ENCODE measurements at places on chromosomes 2 and 18.

DNA sequence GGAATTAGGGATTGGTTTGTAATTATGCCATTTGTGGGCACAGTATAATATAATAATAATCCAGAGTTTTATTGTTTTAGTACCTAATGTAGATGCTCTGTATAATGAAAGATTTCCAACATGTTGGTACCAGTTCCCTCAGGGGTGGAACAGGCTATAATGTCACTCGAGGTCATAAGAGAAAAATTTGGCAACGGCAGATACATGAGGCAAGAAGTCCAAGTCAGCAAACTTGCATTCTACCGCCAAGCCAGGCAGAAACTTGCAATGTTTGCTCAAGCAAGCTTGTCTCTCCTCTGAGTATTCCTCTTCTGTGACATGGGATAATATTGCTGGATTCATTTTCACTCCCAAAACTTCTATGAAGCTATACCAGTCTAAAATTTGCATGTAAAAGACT, 520.0 kb upstream of the SALL3 start:
- DNase-seq = no peak

- no peak for DNase-seq
Measured at GRCh38 chr2:85804583-85804982, 50.8 kb downstream of the ATOH8 start.

DNA sequence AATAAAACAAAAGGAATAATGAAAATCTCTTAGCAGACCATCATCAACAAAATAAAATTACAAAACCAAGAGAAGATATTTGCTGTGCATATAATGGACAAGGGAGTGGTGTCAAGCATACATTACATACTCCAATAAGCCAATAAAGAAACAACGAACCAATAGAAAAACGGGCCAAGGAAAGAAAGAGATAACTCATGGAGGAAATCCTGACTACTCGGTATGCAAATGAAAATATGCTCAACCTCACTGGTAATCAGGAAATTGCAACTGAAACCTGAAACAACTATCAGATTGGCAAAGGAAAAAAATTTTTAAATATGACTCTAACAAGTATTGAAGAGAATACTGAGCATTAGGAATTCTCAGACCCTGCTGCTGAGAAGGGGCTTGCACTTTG, 84.7 kb downstream of the BCL2 start:
- DNase-seq = no peak

- DNase-seq = no peak
Measured at GRCh38 chr18:36628435-36629137, 200.2 kb downstream of the TPGS2 start.

GRCh38 chr18:38009320-38009719, 443.7 kb upstream of the CELF4 start:
- DNase-seq = no peak

- DNase-seq = no peak
Measured at GRCh38 chr2:159134979-159135378, 151.5 kb downstream of the WDSUB1 start.

DNA sequence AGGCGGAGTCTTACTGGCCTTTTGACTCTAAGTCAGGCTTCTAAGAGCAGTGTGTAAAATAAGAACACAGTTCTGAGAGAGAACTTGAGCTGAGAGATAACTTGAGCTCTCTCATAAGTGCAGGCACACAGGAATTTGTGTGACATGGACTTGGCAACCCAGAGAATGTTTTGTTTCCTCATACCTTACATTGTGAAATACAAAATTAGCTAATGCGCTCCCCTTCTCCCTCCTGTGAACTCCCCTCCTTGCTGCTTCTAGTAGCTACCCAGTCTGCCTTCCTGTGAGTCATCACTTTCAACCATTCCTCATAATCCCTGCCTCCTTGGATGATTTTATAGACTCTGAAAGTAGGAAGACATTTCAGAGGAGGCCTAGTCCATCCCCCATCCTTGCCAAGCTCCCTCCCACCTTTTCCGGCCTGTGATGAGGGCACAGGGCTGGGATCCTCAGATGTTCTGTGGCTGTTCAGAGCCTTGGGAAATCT, 22.6 kb downstream of the FER1L5 start:
- DNase-seq = peak; percentile 88

DNA sequence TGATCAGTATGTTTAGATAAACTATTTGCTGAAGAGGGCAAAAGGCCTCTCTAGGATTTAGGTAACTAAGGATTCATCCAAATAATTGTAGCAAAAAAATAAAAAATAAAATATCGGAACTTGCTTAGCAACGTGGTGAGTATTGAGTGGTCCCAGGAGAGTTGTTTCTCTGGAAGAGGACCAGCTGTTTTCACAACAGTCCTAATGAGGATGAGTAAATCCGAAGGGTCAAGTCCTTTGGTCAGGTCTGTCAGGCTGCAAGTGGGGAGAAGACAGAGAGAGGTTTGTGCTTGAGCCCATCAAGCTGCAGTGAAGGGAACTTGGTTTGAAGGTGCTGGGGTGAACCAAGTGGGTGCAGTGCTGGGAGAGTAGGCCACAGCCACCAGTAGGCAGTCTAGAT, 539.2 kb downstream of the SLC4A3 start:
- no peak for DNase-seq

DNA sequence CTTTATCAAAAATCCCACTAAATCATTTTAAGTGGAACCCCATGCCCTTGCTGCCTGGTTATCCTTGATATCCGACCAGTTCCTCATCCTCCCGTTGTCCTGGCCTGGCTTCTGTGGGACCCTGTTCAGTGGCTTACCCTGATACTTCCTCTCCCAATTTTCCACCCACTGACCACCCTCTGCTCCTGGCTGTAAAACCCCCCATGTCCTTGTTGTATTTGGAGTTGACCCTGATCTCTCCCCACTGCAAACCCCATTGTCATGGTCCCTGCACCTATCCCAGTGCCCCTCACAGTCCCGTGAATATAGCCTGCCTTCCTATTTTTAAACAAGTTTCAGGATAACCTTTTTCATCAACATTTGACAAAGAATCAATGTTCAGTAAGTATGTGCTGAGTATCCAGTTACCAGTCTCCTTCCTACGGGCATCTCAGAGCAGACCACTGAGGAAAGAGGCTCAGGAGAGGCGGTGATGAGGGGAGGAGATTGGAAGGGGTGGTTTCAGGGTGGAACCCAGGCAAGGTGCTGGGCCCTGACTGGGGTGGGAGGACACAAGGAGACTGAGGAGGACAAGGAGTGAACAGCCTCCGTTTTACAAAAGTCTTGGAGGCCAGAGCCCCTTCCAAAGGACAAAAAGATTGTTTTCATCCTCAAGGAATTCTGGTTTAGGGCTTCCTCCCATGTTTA, 131.8 kb downstream of the PXDN start:
- no peak for DNase-seq

GRCh38 chr2:64586883-64587481, 62.9 kb downstream of the AFTPH start:
- DNase-seq = peak; percentile 27

GRCh38 chr2:161128885-161129284, 31.3 kb upstream of the TANK start:
- DNase-seq = no peak

DNA sequence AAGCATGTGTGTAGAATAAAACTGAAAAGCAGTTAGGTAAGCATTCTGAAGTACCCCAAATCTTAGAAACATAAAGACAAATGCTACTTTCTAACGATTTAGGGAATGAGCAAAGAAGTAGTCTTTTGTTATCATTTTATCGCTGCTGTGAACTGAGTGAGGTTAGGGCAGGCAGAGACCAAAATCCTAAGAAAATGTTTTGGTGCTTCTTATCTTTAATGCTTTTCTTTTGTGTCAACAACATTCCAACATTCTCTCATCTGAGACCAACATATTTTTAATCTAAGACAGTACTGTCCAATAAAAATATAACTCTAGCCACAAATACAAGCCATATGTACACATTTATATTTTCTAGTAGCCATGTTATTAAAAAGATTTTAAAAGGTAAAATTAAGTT, 789.4 kb upstream of the PIK3C3 start:
- no peak for DNase-seq

DNA sequence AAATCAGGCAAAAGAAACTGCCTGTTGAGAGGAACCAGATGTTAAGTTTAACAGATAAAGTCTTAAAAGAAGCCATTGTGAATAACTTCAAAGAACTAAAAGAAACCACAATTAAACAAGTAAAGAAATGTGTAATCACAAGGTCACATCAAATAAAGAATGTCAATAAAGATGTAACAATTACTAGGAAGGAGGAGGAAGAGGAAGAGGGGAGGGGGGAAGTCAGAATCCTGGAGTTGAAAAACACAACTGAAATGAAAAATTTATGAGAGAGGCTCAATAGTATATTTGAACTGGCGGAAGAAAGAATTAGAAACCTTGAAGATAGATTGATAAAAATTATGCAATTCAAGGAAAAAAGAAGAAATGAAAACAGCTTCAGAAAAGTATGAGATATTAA, 88.4 kb upstream of the CRIM1 start:
- DNase-seq = no peak

GRCh38 chr2:240797500-240797895, 22.5 kb downstream of the KIF1A start:
- DNase-seq = no peak

DNA sequence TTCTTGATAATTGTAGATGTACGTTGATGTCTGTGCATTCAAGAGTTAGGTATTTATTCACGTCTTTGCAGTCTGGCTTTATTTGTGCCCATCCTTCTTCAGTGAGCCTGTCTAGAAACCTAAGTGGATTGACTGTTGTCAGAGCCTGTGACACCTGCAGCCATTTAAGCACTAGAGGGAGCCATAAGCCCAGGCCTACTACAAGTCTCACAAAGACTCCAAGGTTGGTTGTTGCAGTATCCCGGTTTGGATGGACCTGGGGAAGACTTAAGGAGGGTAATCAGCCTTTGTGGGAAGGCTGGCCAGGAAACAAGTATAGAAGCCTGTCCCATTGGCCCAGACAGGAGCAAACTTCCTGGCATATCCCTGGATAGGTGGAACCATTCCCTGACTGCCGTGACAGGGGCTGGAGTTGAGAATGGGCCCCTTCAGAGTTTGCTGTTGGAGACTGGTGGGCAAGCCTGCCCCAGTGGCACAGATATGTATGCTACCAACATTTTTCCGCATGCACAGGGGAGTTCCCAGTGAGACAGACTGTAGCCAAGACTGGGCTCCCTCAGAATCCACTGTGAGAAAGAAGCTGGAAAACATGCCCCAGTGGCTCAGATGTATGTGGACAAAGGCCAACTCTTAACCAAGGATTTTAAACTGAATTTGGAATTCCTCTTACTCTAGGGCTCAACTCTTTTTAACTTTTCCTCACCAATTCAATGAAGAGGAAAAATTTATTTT, 9.3 kb upstream of the LRRC30 start:
- peak; percentile 67 for DNase-seq

DNA sequence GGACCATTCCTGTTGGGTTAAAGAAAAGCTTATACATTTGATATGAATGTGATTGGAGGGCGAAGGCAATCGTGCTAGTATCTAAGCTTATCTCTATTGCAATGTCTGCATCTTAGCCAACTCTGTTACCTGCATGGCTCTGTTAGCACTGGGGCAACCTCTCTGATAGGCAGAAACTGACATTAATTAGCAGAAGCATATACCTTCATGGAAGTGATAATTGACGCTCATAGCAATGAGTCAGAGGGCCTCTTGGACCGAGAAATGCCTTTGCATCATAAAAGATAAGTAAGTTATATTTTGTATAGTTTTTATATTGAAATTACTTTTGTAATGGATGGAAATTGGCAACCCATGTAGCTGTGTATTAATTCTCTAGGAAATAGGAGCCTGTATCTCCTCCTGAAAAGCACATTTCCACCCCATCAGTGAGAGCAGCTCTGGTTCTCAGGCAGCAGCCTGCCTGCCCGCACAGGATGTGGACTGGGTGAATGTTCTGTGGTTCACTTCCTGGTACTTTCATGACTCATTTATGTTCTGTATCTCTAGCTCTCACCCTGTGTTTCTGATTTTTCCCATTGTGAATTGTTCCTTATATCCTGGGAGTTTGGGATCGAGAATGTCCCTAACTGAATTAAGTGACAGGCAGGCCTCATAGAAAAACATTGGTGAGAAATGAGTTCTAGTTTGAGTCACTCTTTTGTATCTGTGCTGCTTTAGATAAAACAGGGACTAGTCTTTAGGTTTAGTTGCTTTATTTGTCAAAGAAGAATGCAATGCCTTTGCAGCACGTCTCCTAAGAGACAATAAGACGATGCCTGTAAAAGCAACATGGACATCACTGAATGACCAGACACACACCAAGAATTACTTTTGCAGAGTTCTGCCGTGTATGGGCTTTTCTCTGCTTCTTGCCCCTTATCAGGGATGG, 344.9 kb downstream of the DCDC2C start:
- no peak for DNase-seq

- no peak for DNase-seq
Measured at GRCh38 chr2:1967242-1968208, 223.2 kb upstream of the PXDN start.

All from T47D (cell line).